Anterior cingulate cortex (tissue), 58 donors: ENCODE measurements at places on chromosomes 2 and 18.

DNA sequence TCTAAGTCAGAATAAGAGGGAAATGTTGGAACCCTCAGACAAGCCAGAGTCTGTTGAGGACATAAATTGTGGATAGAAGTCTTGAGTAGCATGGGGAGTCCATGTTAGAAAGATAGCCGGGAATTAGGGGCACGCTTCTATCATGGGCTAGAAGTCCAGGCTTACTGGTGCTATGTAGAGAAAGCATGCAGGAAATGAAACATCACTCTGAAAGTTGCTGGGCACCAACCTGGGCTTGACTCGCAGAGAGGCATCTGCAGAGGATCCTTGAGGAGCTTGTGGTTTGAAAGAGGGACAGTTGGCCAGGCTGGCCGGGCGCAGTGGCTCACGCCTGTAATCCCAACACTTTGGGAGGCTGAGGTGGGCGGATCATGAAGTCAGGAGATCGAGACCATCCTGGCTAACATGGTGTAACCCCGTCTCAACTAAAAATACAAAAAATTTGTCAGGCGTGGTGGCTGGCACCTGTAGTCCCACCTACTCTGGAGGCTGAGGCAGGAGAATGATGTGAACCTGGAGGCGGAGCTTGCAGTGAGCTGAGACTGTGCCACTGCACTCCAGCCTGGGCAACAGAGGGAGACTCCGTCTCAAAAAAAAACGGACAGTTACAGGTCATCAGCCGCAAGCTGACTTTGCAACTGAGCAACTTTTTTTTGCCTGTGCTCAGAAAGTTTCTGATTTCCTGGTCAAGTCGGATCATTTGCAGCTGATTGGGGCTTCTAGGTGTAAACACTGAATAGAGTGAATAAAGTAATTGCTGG is 24.9 kb downstream of the CERS6 start:
- no peak for DNase-seq

- DNase-seq, result no peak
Observed at GRCh38 chr2:138115666-138116065, 151.4 kb downstream of the HNMT start.

DNA sequence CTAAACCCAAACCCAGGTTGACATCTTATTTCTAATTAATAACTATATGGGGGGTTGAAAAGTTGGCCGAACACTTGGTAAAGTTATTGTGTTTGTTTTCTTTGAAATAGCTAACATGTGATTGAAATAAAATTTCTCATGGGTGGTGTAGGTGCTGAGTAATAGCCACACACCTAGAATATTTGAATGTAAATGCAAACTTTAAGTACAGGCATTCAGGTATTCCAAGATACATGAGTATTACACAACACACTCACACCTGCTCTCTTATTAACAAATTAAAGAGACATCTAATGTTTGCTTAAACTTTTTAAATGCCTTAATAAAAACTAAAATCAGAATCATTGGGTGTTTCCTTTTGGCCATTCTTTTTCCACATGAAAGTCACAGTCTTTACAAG is 165.5 kb downstream of the EHBP1 start:
- DNase-seq, result no peak

- DNase-seq, result no peak
Observed at GRCh38 chr2:179348906-179349305, 84.3 kb upstream of the SESTD1 start.

DNA sequence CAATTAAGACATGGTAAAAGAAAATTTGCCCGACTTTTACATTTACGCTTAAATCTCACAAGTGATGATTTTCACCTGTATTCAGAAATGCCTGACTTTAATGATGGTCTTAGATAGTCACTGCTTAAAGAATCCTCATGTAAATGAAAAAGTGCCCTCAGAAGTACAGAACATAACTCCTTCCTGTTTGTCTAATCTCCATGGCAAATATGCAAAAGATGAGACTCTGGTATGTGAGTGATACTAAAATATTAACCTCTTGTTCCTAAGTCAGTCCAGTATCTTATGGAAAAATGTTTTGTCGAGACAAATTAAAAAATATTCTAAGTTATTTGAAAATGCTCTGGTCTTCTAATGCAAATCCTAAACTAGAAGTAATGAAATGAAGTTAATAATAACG is 29.2 kb downstream of the KCTD1 start:
- no peak for DNase-seq

GRCh38 chr2:96869822-96870625 is at the start of gene SEMA4C:
SEMA4C (minus strand) TSS chr2:96870080; CDS start chr2:96867886, 2,194 bp downstream.
- DNase-seq, result peak; percentile 91
